ENCODE measurements at places on chromosomes 11 and 22. TPM values are rescaled to one million over a fixed set of nuclear protein-coding genes. Genes with fewer than 3 reads are reported as not detected.

DNA sequence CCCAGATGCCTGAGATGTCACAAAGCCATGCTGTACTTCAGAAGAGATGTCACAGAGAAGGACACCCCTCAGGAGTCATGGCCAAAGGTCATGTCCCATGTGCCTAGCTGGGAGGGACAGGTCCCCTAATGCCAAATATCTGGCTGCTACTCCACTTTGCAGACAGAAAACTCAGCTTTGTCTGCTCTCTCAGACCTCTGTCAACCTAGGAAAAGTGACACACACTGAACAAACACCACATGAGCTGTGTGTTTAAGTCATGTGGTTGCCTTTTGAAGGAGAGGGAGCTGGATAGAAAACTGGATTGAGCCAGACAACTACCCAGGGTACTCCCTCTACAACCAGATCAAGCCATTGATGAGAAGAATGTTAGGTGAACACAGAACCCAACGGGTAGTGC lies 3.5 kb downstream of the TRIM66 start:
- no peak overlapping the region for H3K27ac ChIP-seq
- peaks cover under 1% of the 10 kb centered on the region for H3K36me3 ChIP-seq
- no peaks in the 10 kb centered on the region for H3K27me3 ChIP-seq

GRCh38 chr11:68774194-68774585 lies 22.9 kb upstream of the TESMIN start:
- no peaks in the 10 kb centered on the region for H3K27me3 ChIP-seq
- peaks cover 45% of the 10 kb centered on the region for H3K36me3 ChIP-seq
- no peak for DNase-seq
- H3K27ac ChIP-seq: no peak overlapping the region
- H3K4me1 ChIP-seq: no peaks in the 10 kb centered on the region

DNA sequence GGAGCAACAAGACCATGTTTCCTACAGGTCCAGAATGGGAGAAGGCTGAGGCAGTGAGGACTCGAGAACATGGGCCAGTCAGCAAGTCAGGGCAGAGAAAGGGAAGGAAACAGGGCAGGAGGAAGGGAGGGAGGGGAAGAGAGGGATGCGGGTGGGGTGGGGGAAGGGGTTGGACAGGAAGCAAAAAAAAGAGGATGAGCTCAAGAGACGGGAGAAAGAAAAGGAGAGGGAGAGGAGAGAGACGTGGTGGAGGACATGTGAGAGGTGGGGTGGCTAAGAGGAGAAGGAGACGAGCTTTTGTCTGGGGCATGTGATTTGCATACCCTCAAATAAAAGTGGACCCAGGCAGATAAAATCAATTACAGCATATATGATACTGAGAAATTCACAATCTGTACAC lies 389.5 kb upstream of the B3GAT1 start:
- no peaks in the 10 kb centered on the region for H3K27me3 ChIP-seq
- no peak overlapping the region for H3K27ac ChIP-seq
- H3K36me3 ChIP-seq: no peaks in the 10 kb centered on the region
- no peak overlapping the region for H3K4me3 ChIP-seq
- no peaks in the 10 kb centered on the region for H3K4me1 ChIP-seq
- DNase-seq: no peak

DNA sequence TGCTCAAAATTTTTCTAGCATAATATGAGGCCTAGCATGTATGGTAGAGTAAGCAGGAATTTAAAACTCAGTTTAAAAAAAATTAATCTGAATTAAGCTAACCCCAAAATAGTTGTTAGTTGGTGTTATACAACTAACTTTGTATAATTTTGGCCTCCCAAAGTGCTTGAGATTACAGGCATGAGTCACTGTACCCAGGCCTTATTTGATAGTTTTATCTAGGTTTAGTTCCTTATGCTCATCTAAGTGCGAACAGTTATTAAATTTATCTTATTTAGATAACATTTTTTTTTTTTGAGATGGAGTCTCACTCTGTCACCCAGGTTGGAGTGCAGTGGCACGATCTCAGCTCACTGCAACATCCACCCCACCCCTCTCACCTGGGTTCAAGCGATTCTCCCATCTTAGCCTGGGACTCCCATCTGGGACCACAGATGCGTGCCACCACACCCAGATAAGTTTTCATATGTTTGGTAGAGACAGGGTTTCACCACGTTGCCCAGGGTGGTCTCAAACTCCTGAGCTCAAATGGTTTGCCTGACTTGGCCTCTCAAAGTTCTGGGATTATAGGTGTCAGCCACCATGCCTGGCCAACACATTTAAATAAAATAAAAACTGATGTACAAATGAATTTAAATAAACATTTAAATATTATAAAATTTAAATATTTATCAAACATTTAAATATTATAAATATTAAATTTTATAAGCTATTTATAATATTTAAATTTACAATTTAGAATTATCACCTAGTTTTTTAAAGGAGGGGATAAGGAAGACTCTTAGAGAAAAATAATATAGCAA lies 7.5 kb downstream of the IL18 start:
- no peaks in the 10 kb centered on the region for H3K36me3 ChIP-seq
- no peak overlapping the region for H3K27ac ChIP-seq
- DNase-seq: no peak

DNA sequence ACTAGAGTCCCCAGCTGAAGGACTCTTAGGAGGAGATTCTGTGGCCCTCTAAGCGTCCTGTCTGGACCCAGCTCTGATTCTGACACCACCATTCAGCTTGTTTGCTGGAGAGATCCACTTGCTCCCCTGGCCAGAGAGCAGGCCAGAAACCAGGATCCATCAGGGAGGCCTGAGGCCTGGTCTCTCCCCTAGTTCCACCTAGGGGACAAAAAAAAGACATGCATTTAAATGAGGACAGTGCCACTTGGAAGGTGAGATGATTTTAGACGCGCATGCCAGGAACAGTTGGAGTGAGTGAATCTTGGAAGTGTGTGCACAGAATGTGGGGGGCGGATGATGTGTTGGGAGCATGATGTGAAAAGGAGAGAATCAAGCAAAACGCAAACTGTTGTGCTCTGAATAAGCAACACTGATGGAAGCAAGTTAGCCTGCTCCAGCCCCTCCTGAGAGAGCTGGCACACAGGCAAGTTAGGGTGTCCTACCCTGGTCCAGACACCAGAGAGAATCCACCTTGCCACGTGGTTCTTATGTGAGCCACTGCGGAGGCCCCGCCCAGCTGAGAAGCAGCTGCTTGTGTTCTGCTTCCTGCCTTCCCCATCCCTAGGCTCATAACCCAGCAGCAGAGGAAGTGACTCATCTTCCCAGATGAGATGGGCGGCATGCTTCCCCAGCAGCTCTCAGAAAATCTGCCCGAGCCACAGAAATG lies 8.0 kb upstream of the SLCO2B1 start:
- DNase-seq: no peak
- no peaks in the 10 kb centered on the region for H3K4me1 ChIP-seq
- H3K4me3 ChIP-seq: no peak overlapping the region
- H3K36me3 ChIP-seq: no peaks in the 10 kb centered on the region
- no peak overlapping the region for H3K27ac ChIP-seq

DNA sequence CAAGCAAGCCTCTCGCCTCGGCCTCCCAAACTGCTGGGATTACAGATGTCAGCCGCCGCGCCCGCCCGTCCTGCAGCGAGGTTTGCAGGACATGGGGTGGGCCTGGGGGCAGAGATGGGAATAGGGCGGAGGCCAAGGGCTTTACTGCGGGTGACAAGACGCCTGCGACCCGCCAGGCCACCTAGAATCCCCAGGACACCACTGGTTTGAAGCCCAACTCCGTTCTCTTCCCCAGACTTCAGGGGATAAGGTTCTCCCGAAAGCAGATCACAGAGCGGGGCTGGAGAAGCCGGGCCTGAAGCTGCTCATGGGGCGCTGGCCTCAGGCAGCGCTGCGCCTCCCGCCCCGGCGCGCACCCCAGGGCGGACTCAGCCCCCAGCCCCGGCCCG lies 354 bp downstream of the POLR2L start:
- peak overlapping the region; percentile 93 for H3K27ac ChIP-seq
- no peaks in the 10 kb centered on the region for H3K36me3 ChIP-seq
- peak overlapping the region; percentile 87 for H3K4me3 ChIP-seq
- H3K27me3 ChIP-seq: no peaks in the 10 kb centered on the region

GRCh38 chr22:33389936-33390335 lies 331.8 kb upstream of the SYN3 start:
- DNase-seq: no peak
- no peaks in the 10 kb centered on the region for H3K36me3 ChIP-seq
- H3K4me3 ChIP-seq: no peak overlapping the region
- no peak overlapping the region for H3K27ac ChIP-seq

DNA sequence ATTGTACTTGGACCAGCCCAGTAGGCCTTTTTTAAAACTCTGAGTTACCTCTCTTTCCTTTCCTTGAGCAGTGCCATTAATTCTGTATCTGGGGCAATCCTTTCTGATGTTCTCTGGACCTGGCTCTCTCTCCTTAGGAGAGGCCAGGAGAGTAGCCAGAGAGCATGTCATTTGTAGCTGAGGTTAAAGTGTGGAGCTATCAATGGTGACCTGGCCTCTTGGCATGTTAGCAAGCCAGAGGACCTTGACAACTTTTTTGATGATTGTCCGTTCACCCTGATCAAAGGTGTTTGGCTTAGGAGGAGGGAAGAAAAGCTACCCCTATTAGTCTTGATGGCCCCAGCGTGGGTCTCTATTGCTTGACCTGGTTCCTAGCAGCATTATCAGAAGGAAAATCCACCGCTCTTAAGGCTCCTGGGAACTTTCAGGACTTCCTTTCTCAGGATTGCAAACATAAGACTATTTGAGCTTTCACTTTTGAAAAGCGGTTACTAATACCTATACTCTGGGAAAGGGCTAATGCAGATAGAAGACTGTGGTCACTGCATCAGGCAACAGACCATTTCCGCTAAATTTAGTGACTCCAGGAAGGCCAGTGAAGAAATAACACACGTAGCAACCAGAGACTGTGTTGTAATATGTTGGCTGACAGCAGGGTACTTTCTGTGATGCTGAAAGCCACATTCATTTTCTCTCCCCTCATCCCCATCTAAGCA lies 18.2 kb downstream of the LIMK2 start:
- peak overlapping the region; percentile 86 for H3K27ac ChIP-seq
- no peaks in the 10 kb centered on the region for H3K27me3 ChIP-seq
- H3K4me3 ChIP-seq: no peak overlapping the region

- H3K4me3 ChIP-seq: peak within 1 kb of the TSS; percentile 52
- DNase-seq: peak; percentile 97
- H3K36me3 ChIP-seq: no peaks in the 10 kb centered on the region
- peaks cover 4% of the 10 kb centered on the region for H3K4me1 ChIP-seq
- no peaks in the 10 kb centered on the region for H3K27me3 ChIP-seq
Measured at GRCh38 chr11:112961146-112961668, at the start of gene NCAM1. TSS of gene NCAM1 (plus strand) at chr11:112961420.

Gene SERPING1
- total RNA-seq: 785 TPM

Gene C11orf16
- total RNA-seq: 0.91 TPM

Gene C11orf87
- total RNA-seq: not detected

Gene TMEM86A
- total RNA-seq: 7.4 TPM
